ENCODE measurements at places on chromosomes 5 and 9.

DNA sequence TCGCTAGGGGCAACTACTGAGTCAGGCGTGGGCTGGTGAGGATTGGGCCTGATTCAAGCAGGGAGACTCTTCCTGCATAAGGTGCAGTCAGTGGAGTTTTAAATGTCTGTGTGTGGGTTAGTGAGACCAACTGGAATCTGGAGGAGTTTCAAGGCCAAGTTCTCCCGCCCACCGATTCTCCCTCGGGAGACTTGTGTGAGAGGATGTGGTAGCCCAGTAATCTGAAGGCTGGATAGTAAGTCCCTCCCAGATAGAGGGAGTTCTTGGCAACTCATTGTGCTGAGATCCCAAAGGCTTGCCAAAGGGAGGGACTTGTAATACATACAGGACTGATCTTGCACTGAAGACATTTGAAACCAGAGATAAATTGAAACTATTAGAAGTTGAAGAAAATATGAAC lies 51.8 kb downstream of the WDR36 start:
- no peak for DNase-seq

GRCh38 chr5:106510321-106510720 lies 1160.4 kb downstream of the EFNA5 start:
- DNase-seq: no peak

DNA sequence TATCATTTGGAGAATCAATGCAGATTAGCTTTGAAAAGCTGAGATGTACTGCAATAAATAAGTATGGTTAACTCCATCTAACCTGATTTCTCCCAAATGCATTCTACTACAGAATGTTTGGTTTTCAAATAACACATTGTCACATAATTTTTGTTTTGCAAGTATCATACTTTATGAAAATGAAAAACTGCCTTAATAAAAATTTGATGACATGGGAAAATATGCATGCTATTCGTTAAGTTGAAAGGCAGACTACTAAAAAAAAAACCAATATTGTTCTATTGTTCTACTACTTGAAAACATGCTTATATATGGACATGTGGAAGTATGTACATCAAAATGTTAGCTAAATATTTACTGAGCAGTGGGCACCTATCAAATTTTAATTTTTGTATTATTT lies 668.9 kb downstream of the HTR1A start:
- DNase-seq: no peak

GRCh38 chr5:149325166-149325735 lies 20.0 kb upstream of the GRPEL2 start:
- no peak for DNase-seq

DNA sequence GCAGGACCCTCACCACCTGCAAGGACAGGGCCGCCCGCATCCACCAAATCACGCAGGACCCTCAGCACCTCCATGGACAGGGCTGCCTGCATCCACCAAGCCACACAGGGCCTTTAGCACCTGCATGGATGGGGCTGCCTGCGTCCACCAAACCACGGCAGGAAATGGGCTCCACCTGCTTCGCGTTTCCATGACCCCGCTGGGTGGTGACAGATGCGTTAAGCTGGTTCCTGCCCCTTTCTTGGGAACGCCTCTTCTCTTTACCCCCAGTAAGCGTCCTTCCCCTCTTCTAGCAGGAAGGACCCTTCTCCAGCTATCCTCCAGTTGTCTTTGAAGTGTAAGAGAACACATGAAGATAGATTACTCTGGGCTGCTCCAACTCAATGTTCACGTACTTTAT lies 13.5 kb downstream of the FBP1 start:
- DNase-seq: no peak

GRCh38 chr9:96515621-96516470 lies 65.9 kb downstream of the HABP4 start:
- DNase-seq: no peak

DNA sequence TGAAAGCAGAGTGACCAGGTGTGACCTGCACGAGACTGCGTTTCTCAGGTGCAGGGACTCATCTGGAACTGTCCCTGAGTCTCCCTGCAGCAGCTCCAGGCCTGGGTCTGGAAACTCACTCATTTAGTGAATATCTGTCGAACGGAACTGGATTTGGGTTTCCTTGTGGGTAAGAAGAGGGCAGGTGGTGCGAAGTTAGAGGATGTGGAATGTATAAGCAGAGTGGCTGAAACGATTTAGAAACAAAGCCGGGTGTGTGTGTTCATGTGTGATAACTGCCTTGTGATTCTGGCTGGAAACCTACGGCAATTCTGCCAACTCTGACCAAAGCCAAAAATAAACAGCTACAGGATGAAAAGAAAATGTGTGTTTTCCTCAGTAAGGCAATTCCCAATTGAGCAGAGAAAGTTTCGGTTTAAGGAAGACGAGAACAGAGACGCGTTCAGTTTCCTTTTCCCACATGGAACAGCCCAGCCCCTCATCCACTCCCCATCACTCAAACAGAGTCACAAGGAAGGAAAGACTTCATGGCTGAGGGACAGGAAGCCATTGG lies 130.3 kb downstream of the NSG2 start:
- DNase-seq: no peak

GRCh38 chr5:177508221-177508611 lies 1.4 kb downstream of the DOK3 start:
- no peak for DNase-seq

DNA sequence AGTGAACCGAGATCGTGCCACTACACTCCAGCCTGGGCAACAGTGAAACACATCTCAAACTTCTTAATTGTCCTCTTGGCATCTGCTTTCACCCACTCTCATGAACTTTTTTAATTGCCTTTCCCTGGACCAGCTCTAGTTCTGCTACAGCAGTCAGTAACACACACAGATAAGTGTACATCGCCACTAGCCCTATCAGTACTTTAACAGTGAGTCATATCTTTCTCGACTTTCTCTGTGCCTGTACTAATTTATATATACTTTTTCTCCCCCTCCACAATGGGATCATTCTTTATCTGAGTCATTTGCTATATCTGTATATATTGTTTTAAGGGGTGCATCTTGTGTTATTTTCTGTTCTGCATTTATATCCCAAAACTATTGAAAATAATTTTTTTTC lies 6.7 kb downstream of the CDC37L1 start:
- no peak for DNase-seq

DNA sequence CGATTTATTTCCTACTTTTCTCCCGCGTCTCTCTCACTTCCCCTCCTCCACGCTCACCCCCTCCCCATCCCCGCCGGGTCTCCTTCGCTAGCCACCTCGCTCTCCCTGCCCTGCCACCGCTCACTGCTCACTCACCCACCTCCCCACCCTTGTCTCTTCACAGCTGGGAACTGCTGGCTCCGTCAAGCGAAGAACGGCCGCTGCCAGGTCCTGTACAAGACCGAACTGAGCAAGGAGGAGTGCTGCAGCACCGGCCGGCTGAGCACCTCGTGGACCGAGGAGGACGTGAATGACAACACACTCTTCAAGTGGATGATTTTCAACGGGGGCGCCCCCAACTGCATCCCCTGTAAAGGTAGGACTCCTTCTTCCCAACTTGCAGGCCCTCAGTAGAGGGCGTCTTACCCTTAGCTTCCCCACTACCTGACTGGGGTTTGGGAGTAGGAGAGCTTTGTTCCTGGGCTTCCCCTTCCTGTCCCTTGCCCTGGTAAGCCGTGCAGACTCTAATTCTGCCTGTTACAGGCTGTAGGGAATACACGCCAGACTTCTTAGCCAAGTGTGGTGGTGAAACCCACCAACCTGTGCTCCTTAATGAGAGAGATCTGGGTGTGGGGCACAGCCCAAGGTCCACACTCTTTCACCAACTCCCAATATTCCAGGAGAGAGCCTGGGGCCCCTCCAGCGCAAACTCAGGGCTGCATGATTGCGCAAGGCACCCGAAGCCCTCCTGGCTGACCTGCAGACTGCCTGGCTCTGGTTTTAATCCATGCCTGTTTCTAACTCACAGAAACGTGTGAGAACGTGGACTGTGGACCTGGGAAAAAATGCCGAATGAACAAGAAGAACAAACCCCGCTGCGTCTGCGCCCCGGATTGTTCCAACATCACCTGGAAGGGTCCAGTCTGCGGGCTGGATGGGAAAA lies 2.5 kb downstream of the FST start:
- no peak for DNase-seq

DNA sequence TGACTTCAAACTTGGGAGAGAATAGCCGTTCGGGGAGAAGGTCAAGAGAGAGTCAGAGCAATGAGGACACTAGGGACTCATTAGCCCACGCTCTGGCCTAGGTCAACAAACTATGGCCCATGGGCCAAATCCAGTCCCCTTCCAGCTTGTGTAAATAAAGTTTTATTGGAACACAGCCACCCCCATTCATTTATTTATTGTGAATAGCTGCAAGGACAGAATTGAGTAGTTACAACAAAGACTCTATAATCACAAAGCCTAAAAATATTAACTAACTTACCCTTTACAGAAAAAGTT lies 33.1 kb upstream of the TRIM32 start:
- DNase-seq: no peak

- DNase-seq: no peak
These were observed 13.0 kb downstream of the CDKN2AIPNL start for GRCh38 chr5:134398609-134399155.

- no peak for DNase-seq
These were observed 45.9 kb downstream of the LARP1 start for GRCh38 chr5:154801083-154801482.
